ENCODE measurements at places on chromosomes 4 and X. TPM values are rescaled to one million over a fixed set of nuclear protein-coding genes. Genes with fewer than 3 reads are reported as not detected.

- no peak for DNase-seq
These were observed 35.4 kb downstream of the MID2 start for GRCh38 chrX:107861056-107861455.

DNA sequence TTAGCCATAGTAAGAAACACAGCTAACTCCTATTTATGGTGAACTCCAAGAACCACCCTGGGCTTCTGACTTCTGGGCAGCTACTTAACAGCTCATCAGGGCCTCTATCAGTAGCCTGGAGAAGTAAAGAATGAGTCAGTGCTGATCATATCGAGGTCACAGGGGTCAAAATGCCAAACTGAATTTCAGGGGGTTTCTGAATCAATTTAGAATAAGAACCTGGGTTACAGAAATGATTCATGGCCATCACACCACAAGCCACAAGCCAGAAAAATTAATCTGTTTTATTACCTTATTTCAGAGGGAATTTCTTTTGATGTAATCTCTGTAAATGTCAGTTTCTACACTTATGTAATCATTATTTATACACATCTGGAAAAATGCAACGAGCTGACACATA, 64.4 kb downstream of the CHST7 start:
- peak; percentile 36 for DNase-seq

DNA sequence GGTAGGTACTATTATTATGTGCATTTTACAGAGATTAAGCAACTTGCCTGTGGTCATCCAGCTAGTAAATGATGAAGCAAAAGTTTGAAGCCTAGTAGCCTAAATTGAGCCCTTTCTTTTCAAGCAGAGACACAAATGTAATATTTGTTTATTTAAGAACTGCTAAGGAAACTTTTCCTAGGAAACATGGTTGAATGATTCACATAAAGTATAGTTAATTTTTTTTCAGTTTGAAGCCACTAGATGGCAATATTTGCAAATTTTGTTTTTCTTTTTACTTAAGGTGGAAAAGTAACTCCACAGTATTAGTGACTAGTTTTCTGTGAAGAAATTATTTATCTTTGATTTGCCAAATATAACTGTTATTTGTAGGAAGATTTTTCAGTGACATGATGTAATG, 52.8 kb upstream of the ANKRD17 start:
- no peak for DNase-seq

GRCh38 chr4:3168029-3168428, 80.9 kb upstream of the MSANTD1 start:
- no peak for DNase-seq

GRCh38 chrX:11180571-11180970, 69.4 kb downstream of the HCCS start:
- no peak for DNase-seq

RBMXL3 gene
- not detected for total RNA-seq

GAGE12F gene
- not detected for total RNA-seq

DUSP21 gene
- total RNA-seq: not detected
